T1000 (cell line): ENCODE measurements at places on chromosomes 7 and 10.

DNA sequence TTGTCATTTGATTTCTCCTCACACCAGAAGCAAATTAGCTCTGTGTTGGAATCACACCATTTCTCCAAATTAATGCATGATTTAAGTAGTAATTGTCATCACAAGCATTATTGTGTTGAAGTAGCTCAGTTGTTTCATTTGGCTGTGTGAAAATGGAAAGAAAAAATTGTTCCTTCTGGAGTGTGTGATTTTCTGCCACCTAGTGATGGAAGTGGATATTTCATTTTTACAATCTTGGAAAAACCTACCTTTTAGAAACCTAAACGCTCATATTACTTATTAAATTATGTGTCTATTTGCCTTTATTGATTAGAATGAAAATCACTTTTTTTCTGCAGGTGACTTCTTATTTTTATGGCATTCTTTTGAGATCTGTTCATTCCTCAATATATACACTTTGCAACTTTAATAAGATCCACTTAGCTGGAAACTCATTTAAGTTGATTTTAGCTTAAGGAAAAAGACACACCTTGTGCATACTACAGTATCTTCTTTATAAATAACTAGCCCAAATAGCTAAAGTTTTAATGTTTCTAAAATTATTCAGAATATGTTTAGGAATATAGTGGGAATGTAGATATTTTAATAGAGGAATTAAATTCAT is 50.0 kb downstream of the SRI start:
- DNase-seq: no peak

DNA sequence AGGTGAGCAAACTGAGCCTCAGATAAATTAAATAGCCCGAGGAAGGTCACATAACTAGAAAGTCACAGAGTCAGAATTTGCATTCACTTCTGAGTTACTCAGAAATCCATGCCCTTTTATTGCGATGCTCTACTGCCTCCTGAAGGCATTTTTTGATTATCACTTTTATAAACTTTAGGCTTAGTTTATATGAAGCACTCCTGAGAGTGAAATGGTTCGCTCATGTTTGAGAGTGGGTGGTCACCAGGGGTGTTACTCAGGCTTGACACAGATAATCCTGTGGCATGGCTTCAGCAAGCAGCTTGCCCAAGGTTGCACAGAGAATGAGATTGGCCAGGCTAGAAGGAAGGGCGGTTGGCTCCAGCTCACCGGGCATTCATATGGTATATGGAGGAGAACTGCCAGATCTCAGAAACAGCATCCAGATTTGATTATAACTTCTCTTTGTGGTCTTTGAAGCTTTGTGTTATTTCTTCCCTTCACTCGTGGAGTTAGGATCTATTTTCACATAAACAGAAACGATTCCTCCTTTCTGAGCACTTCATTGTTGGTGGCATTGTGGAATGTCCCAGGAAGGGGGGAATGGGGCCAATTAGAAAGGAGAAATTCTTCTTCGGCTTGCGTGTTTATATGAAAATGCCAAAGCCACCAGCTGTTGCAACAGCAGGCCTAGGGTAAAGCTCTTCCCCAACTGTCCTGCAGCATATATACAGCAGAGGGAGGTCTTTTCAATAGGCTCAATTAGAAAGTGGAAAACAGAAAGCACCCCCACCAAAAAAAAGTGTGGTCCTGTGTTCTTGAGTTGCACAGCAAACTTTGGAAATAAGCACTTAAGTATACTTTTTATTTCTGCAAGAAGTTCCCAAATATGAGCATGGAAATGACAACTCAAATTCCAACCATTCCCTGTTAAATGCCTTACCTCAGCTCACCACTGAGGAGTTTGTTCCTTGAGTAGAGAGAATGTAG is 628.8 kb downstream of the SUGCT start:
- no peak for DNase-seq

DNA sequence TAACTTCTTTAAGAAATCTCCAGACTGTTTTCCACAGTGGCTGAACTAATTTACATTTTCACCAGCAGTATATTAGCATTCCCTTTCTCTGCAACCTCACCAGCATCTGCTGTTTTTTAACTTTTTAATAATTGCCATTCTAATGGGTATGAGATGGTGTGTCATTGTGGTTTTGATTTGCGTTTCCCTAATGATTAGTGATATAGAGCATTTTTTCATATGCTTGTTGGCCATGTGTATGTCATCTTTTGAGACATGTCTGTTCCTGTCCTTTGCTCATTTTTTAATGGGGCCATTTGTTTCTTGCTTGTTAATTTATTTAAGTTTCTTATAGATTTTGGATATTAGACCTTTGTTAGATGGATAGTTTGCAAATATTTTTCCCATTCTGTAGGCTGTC is 68.8 kb downstream of the SLC39A12 start:
- DNase-seq: no peak

DNA sequence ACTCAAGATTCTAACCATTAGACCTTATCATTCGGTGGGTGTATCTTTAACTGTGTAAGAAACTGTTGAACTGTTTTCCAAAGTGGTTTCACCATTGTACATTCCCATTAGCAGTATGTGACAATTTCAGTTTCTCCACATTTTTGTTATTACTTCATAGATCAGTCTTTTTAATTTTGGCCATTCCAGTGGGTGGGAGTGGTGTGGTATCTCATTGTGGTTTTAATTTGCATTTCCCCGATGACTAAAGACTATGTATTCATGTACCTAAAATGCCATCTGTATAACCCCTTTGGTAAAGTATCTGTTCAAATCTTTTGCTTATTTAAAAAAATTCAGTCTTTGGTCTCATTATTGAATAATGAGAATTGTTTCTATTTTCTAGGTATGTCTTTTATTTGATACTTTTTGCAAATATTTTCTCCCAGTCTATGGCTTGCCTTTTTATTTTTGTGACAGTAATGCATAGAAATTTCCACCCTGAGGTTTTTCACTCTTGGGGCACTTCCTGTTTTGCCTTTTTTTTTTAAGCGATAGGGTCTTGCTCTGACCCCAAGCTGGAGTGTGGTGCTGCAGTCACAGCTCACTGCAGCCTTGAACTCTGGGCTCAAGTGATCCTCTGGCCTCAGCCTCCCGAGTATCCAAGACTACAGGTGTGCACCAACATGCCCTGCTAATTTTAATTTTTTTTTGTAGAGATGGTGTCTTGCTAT is 141.1 kb upstream of the ITGB1 start:
- no peak for DNase-seq
